NCI-H2029 (cell line): ENCODE measurements at places on chromosomes 5 and 9.
A peak's percentile ranks its signal among the peaks of the same experiment; 100 is the strongest.

DNA sequence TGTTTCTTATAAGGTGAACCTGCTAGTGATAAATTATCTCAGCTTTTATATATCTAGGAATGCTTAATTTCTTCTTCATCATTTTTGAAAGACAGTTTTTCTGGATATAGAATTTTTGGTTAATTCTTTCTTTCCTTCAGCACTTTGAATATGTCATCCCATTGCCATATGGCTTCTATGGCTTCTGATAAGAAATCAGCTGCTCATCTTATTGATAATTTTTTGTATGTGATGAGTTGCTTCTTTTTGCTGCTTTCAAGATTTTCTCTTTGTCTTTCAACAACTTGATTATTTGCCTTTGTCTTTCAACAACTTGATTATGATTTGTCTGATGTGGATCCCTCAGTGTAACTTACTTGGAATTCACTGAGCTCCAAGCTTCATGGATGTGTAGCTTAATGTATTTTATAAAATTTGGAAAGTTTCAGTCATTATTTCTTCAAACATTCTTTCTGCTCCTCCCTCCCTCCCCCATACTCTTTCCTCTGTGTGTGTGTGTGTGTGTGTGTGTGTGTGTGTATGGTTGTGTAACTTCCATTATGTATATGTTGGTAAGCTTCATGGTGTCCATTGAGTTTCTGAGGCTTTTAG, 243.9 kb downstream of the TLE1 start:
- no peak for DNase-seq

- DNase-seq = no peak
Measured at GRCh38 chr5:175027390-175027789, 303.0 kb downstream of the MSX2 start.

GRCh38 chr9:88980740-88981203, 10.5 kb upstream of the S1PR3 start:
- DNase-seq = no peak

GRCh38 chr9:85212209-85212608, 529.5 kb downstream of the AGTPBP1 start:
- DNase-seq = no peak

DNA sequence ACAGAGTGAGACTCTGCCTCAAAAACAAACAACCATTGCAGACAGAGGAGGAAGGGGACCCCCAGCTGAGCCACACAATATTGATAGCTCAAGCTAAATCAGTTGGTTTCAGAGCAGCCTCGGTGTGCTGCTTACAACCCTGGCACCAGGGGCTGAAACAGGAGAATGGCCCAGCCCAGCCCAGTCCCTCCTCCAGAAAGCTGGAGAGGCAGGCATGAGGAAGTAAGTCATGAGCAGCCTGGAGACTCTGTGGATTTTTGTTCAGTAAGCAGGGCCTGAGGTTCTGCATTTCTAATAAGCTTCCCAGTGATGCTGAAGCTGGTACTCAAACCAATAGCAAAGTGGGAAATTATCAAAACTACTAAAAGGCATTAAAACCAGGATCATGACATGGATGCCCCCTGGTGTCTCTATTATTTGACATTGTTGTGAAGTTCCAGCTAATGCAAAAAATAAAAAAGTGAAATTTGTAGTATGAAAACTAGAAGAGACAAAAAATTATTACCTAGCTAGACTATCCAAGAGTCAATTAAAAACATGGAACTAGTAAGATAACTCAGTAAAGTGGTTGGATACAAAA, 14.2 kb downstream of the PRRT1B start:
- DNase-seq = no peak

- peak; percentile 2 for DNase-seq
Measured at GRCh38 chr5:77806213-77806843, 30.2 kb upstream of the TBCA start.

GRCh38 chr5:28808967-28809810, 1770.8 kb upstream of the CDH9 start:
- DNase-seq = no peak

DNA sequence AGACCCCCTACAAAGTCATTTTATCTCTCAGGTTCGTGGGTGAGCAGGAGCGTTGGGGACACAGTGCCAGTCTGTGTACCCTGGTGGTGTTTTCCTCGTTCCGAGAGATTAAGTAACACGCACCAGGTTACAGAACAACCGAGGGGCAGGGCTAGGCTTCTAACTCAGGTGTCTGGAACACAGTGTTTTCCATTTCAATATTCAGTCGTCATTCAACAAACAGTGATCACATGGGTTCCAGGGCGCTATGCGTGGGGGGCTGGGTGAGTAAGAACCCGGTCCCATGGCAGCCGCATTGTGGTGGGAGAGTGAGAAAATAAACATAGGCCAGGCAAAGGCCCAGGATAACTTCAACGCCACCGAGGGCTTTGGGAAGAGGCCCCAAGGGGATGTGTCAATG, 55.9 kb upstream of the RNU6ATAC start:
- no peak for DNase-seq

DNA sequence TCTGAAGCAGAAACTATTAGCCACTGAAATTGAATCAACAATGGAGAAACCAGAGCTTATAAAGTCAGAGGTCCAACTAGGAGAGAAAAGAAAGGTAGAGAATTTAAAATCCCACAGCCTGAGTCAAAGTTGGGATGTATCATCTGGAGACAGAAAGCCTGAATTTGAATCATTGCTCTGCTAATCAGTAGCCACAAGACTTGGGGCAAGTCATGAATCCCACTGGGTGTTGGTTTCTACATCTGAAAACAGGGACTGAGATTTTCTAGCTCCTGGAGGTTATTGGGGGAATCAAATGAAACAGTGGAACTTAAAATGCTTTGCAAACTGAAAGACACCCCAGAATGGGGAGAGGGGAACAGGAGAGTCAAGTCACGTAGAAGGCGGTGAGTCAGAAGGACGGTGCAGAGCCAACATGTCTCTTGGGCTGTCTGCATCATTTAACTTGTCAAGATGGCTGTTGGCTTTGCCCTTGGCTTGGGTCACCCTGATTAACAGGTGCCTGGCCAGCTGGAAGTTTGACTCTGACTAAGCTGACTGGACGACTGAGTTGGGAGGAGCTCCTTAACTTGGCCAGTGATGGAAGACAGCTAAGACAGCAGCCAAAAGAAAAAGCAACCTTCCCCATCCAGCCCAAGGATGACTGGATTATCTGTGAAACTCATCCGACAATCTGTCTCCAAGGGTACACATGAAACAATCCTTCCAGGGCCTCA, 60.6 kb upstream of the ADRA1B start:
- DNase-seq = no peak

- no peak for DNase-seq
Measured at GRCh38 chr9:86669422-86669821, 277.9 kb downstream of the GAS1 start.

DNA sequence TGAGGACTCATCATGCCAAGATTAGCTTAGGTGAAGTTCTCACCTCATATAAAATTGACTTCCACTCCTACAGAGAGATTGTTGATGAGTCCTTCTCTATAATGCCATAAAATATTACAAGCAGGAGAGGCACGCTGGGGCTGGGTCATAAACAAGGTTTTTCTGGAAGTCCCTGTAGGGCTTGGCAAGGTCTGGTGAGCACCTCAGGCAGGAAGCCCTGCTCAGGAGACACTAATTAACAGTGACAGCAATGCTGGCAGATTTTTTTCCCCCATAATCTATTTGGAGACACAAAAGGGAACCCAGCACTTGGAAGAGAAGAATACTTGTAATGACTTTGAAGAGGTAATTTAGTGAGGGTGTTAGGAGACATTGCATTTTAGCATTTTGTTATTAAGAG, 118.7 kb downstream of the DIRAS2 start:
- DNase-seq = peak; percentile 28

- no peak for DNase-seq
Measured at GRCh38 chr5:124511791-124512190, 234.6 kb downstream of the ZNF608 start.

- peak; percentile 82 for DNase-seq
Measured at GRCh38 chr5:61933787-61934626, 372.0 kb upstream of the KIF2A start.

DNA sequence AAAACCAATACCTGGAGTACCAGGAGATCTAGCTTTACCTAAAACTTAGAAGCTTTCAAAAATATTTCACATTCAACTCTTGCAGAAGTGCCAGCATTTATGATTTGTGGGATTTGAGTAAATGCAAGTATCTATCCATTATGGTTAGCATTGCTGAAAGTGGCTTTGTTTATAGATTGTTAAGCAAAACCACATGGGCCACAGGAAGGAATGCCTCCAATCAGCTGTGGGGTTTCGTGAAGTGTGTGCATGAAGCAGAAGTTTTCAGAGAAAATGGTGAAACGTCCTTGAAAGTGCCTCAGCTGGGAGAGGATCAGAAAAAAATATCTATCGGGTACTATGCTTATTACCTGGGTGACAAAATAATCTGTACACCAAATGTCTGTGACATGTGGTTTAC, 4.2 kb downstream of the LECT2 start:
- no peak for DNase-seq

DNA sequence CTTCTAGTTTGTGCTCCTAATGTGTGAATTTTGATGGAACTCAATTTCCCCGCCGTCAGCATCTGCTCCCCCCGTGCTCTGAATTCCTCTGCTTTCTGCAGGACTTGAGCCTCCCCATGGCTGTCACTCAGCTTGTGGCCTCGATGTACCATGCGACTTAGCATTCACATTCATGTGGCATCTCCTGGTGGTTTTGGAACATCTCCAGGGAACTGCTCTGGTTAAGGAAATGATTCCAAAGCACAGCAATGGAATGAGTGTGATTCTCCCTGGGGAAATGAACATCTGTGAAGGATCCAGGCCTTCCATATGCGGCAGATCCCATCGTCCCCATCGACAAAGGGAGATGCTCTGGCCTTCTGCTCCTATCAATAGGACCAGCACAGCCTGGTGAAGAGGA, 119.0 kb downstream of the ENTREP1 start:
- no peak for DNase-seq
